Naive B cell (primary cell): ENCODE measurements at places on chromosomes 1 and 21. TPM values are rescaled to one million over a fixed set of nuclear protein-coding genes. Genes with fewer than 3 reads are reported as not detected.

GRCh38 chr1:205748403-205749233 lies 1.4 kb downstream of the NUCKS1 start:
- H3K36me3 ChIP-seq: peaks cover 8% of the 10 kb centered on the region
- no peak for DNase-seq
- peak overlapping the region; percentile 92 for H3K27ac ChIP-seq
- H3K27me3 ChIP-seq: no peaks in the 10 kb centered on the region
- peak overlapping the region; percentile 96 for H3K4me3 ChIP-seq

DNA sequence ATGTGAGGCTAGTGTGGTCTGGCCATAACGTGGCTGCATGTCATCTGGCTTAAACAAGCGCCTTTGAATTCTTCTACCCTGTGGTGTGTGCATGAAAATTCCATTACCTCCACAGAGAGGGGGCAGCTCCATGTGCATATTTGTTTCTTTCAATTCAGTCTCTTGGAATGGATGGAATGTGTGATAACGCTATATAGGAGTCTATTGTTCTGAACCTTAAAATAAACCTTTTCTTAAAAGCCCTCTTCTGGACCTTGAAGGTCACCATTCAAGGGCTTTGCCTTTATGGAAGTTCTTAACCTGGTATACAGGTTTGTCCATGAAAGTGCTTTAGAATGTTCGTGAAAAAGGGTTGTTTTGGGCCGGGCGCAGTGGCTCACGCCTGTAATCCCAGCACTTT lies 118.2 kb upstream of the ADGRL2 start:
- H3K4me1 ChIP-seq: no peaks in the 10 kb centered on the region
- no peaks in the 10 kb centered on the region for H3K36me3 ChIP-seq
- H3K4me3 ChIP-seq: no peak overlapping the region
- H3K27me3 ChIP-seq: no peaks in the 10 kb centered on the region
- DNase-seq: no peak
- H3K27ac ChIP-seq: no peak overlapping the region

GRCh38 chr1:90732136-90732535 lies 15.0 kb upstream of the BARHL2 start:
- H3K36me3 ChIP-seq: peaks cover 6% of the 10 kb centered on the region
- no peak overlapping the region for H3K4me3 ChIP-seq
- no peak overlapping the region for H3K27ac ChIP-seq
- H3K4me1 ChIP-seq: peaks cover 23% of the 10 kb centered on the region

Gene IARS2
- polyA plus RNA-seq: 57.1 TPM

DNA sequence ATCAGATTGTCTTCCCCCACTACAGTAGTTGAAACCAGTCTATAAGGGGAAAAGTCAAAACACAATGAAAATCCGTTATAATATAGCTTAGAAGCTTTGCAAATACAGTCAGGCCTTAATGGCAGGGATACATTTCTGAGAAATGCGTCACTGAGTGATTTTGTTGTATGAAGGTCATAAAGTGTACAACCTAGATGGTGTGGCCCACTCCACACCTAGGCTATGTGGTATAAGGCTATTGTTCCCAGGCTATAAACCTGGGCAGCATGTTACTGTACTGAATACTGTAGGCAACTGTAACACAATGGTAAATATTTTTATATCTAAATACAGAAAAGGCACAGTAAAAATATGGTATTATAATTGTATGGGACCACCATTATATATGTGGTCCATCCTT lies 188.0 kb upstream of the L1TD1 start:
- no peak overlapping the region for H3K27ac ChIP-seq
- no peak for DNase-seq
- no peaks in the 10 kb centered on the region for H3K4me1 ChIP-seq
- no peak overlapping the region for H3K4me3 ChIP-seq
- H3K36me3 ChIP-seq: peaks cover 9% of the 10 kb centered on the region

GRCh38 chr1:50289495-50289894 lies 133.7 kb downstream of the DMRTA2 start:
- no peaks in the 10 kb centered on the region for H3K4me1 ChIP-seq
- H3K27ac ChIP-seq: no peak overlapping the region
- H3K27me3 ChIP-seq: peaks cover 14% of the 10 kb centered on the region
- DNase-seq: no peak

Gene KRTAP21-2
- polyA plus RNA-seq: not detected

- peaks cover 5% of the 10 kb centered on the region for H3K27me3 ChIP-seq
- DNase-seq: no peak
- H3K4me1 ChIP-seq: no peaks in the 10 kb centered on the region
- H3K4me3 ChIP-seq: no peak overlapping the region
- H3K36me3 ChIP-seq: no peaks in the 10 kb centered on the region
Measured at GRCh38 chr1:61174060-61174795, 91.9 kb downstream of the NFIA start.

DNA sequence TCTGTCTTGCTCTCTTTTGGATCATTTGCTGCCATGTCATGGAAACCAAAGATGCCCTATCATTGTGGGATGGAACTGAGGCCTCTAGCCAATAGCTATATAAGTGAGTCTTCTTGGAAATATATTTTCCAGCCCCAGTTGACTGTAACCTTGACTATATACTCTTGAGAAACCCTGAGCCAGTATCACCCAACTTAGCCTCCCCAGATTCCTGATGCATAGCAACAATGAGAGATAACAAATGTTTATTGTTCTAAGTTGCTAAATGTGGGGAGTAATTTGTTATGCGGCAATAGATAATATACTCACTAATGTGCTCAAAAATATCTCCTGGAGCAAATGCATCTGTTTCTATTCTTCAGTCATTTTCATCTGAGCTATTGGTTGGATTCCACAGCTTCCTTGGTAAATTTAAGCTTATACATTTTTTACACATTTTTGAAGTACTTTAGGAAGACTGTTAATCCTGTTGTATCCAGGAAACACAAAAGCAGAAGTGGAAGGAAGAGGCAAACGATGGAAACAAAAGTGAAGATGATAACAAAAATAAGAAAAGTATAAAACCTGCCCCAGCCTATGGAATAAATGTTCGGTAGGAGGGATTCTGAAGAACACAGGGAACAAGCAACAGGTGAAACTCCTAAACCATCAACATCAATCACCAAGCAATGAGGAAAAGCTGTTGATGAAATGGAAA lies 6.3 kb upstream of the SRRM1 start:
- no peaks in the 10 kb centered on the region for H3K27me3 ChIP-seq
- no peaks in the 10 kb centered on the region for H3K36me3 ChIP-seq
- no peak for DNase-seq
- no peak overlapping the region for H3K27ac ChIP-seq
- H3K4me1 ChIP-seq: peaks cover 15% of the 10 kb centered on the region

DNA sequence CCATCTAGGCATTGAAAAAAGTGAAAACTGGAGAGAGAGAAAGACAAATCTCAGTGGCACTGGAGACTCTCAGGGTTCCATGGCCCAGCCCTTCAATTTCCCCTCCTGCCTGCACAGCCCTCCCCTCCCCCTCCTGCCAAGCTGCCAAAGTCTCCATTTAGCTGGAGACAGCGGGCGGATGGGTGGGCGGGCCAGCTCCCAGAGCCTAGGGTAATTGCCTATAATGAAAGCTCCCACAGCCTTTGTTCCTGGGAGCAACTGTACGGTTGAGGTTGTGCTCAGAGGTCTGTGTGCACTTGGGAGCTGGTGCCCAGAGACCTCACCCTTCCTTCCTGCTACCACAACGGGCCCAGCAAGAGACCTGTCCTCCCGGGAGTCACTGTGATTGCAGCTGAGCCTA lies 89.6 kb downstream of the NAV1 start:
- H3K4me1 ChIP-seq: no peaks in the 10 kb centered on the region
- H3K27ac ChIP-seq: no peak overlapping the region
- no peak overlapping the region for H3K4me3 ChIP-seq
- no peak for DNase-seq

GRCh38 chr1:52595061-52595460 lies 7.1 kb upstream of the GPX7 start:
- H3K4me1 ChIP-seq: peaks cover 34% of the 10 kb centered on the region
- H3K36me3 ChIP-seq: no peaks in the 10 kb centered on the region
- H3K27ac ChIP-seq: no peak overlapping the region
- H3K27me3 ChIP-seq: no peaks in the 10 kb centered on the region
- DNase-seq: no peak
- no peak overlapping the region for H3K4me3 ChIP-seq
